T follicular helper cell (primary cell): ENCODE measurements at places on chromosomes 1 and 21.

GRCh38 chr1:160080381-160081100 is 797 bp upstream of the KCNJ9 start:
- no peak for DNase-seq

GRCh38 chr21:32463889-32464300 is 51.4 kb downstream of the EVA1C start:
- no peak for DNase-seq

DNA sequence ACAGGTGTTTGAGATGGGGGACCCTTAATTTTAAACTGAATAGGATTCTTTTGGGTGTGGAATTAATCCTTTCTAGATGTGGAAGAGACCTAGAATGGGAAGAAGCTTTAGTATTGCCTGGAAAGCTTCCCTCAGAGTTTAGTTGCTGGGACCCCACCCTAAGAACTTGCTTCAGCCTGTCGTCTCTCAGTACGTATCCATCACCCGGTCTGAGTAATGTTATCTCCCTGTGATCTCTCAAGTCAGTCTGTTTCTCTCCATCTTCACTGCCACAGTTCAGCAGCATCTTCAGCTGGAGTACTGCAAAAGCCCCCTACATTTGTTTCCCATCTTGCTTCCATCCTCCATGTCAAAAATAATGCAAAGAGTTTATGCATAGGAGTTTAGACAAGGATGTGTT is 28.9 kb downstream of the CNST start:
- DNase-seq: no peak

GRCh38 chr21:44275041-44275440 is 10.6 kb upstream of the AIRE start:
- DNase-seq: no peak

DNA sequence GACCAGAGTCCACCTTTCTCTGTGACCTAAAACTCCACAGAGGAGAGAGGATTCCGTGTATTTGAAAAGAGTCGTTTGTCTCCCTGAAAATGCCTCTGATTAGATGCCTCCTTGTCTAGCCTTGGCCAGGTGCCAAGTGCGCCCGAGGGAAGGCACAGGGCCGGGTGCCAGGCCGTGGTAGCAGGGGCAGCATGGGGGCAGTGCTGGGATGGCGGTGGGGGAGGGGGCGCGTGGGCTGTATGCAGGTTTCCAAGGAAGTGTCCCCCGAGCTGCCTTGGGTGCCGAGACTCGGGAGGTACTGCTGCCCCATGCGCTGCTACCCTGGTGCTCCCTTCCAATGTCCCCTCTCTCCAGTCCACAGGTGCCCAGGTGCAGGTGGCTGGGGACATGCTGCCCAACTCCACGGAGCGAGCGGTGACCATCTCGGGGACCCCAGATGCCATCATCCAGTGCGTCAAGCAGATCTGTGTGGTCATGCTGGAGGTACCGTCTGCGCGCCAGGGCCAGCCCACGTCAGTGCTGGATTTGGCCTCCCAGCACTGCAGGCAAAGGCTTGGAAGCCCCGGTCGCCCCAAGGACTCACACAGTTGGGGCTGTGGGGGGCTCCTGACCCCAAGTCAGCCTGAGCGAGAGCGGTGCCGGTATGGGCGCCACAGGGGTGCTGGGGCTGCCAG is 70.9 kb upstream of the COL6A1 start:
- DNase-seq: no peak
